ENCODE measurements at places on chromosomes 1 and 21.

GRCh38 chr1:175597969-175598765, 145.2 kb downstream of the TNR start:
- DNase-seq = no peak

DNA sequence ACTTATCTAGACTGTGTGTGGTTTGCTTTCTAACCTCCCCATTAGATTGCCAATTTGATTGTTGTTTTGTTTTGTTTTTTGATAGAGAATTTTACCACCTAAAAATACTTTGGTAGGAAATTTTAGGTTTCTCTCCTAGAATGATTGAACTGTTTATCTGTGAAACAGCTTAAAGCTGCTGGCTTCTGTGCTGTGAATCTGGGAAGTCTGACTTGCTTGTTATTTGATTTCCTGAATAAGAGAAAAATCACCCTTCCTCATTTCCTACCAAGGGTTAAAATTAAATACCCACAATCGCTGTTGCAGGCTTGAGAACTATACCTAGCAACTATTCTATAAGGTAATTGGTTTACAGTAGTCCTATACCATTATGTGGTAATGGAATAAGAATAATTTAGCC, 198.9 kb upstream of the CACYBP start:
- no peak for DNase-seq

DNA sequence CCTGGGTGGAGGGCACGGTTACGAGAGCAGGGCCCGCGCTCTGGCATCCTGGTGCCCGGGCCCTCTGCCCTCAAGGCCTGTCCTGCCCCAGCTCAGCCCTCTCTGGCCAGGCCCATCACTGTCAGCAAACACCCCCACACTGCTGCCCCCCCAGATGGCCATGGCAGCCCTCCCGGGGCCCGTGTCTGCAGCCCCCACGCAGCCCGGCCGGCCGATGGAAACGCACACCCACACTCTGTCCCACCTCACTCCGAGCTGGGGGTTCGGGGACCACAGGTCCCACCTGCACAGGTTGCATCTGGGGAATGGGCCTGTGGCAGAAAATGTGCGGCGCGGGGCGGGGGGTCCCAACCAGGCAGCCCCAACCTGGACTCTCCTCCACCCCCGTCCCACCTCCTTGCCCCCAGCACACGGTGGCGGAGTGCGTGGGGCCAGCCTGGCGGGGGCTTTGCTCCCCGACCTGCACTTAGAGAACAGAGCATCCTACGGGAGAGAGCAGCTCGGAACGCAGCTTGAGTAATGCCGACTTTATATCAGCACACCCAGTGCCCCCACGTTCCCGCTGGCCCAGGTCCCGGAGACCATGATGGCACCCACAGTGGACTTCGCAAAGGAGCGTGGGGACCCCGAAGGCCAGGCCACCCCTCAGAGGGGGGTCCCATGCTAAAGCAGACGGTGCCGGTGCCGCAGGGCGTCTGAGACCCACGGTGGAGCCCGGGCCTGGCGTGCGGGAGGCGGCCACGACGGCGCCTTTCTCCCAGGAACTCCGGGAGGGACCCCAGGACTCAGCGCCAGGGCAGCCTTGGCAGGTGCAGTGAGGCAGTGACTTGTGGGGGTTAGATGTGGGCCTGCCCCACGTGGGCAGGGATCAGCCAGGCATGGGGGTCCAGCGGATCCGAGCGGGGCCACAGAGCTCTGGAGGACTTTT, 7.5 kb upstream of the RNF223 start:
- DNase-seq = no peak

- DNase-seq = peak; percentile 78
Observed at GRCh38 chr1:34597877-34598514, 156.9 kb upstream of the GJB5 start.

DNA sequence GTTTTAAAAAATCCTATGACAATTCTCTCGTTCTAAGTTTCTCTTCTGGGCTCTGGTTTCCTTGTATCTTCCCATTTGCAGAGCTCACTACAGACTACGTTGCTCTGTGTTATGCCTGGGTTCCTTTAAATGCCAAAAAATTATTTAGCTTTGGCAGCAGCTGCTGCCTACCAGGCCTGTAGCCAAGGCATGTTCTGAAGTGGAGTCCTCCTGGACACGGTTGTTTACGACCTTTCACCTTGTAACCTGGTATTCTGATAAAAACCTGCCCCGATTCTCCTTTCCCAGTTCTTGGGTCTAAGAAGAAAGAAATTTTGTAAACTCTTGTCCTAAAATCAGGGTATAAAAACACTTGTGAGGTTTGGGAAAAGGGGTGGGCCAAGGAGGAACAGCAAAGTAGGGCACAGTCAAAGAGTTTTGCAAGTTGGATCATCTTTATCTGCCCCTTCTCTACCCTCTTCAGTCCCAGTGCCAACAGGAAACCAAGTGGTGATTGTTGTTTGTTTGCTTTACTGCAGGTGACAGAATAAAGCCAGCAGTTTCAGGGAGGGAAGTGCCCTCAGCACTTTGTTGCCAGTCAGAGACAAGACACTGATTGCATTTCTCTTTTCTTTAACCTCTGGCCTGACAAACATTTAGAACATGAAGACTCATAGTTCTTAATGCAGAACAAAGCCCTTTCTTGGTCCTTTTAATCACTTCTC, 3.1 kb upstream of the TXNIP start:
- peak; percentile 76 for DNase-seq

- DNase-seq = no peak
Observed at GRCh38 chr1:91919962-91920361, 29.2 kb upstream of the BRDT start.

All from NCI-H2081 (cell line).